ENCODE measurements at places on chromosomes 3 and 15.

DNA sequence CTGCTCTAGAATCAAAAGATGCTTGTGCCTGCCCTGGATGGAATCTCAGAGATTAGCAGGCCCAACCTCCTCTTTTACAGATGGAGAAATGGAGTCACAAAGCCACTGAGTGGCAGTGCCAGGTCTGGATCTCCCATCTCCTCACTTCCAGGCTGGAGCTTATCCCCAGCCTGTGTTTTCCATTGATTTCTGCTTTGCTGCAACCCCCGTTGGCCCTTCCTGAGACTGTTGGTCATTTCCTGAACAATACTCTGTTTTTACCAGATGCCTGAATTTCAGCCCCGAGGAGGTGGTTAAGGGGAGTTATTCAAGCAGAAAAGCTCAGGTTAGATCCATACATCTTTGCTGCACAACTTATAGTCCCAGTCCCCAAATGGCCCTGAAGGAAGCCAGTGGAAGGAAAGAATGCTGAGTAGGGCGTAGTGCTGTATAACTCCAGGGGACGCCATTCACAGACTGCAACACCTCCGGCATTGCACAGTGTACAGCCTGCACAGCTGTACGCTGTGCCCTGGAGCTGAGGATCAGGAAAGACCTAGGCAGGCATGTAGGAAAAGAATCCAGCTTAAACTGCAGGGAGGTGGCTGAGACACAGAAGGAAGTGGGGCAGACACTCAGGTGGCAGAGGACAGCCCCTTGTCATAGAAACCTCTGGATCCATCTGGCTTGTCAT lies 77.5 kb downstream of the RPLP1 start:
- no peak for DNase-seq

DNA sequence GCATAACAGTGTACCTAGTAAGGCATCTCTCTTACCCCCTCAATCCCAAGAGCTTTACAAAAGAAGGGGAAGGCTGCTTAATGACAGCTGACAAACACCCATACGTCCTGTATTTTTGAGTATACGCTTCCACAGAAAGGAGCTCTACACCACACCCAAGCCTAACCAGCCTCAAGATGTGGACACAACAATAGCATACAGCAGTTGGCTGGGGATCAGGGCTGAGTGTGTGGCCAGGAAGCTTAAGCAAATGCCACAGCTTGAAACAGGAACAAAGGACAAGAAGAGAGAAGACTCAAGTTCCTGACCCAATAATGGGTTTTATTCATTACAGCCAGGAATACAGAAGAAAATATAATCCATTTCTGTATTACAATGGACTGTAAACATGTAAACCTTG lies 6.9 kb downstream of the HEXA start:
- no peak for DNase-seq

DNA sequence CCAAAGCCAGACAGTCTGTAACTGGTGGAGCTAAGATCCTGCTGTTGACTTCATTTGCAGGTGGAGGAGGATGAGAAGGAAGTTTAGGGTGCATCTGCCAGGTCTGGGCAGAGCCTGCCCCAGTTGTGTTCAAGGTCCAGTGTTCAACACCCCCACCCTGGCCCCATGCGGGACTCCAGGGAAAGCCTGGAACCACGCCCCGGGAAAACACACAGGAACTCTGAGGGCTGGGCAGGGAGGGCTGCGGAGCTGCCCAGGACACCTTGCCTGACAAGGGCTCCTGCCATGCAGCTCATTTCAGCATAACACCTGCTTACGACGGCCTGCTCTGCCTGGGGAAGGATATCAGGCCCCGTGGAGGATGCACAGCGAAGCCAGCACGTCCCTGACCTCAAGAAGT lies 286.3 kb downstream of the XXYLT1 start:
- no peak for DNase-seq

GRCh38 chr3:109081746-109082510 lies 36.0 kb downstream of the MORC1 start:
- peak; percentile 19 for DNase-seq

DNA sequence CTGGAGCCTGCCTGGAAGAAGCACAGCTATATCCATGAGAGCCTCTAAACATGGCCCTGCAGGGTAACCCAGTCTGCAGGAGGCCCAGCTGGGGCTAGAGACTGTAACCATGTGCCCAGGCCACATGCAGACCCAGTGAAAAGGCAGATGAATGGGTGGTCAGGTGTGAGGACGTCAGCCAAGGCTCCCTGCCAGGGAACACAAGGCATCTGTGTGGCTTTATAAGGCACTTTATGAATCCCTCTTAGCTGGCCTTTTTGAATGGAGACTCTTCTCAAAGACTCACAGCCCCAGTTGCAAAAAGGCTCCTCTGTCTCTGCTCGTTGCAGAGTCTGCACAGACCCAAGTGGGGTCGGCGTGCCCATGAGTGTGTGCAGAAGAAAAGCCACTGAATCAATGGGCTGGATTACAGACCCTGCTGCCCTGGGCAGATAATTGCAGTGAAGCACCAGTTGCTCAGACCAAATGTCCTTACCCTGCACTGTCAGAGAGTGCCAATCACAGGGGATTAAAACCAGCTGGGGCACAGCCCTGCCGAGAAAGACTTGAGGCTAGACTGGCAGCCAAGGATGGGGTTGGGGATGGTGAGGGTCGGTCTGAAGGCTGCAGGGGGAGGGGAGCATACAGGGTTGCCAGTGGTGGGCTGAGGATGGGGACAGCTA lies 154.2 kb downstream of the RAB11A start:
- DNase-seq: no peak

DNA sequence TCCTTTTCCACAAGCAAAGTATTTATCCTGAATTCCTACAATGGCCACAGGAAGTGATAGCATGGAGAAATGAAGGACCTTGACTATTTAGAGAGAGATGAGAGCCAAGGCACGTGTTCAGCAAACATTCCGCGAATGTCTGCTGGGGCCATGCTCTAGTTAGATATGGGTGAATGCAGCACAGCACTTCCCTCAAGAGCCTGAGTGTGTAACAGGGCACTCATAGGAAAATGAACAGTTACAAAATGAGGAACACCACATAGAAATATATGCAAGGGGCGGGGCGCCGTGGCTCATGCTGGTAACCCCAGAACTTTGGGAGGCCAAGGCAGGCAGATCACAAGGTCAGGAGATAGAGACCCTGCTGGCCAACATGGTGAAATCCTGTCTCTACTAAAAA lies 406.9 kb downstream of the NR2F2 start:
- DNase-seq: no peak

DNA sequence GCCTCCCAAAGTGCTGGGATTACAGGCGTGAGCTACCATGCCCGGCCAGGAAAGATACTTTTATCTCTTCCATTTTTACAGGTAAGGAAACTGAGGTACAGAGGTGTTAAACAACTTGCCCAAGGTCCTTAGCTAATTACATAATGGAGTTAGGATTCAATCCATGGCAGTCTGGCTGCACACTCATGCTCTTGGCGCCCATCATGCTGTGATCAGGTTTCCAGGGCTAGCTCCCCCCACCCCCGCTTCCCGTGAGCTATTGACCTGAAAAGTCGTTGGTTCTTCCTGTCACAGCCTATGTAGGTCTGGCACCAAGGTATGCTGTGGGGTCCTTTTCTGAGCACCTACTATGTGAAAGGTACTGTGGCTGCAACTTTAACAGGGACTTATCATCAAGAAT lies 55.9 kb upstream of the LARS2 start:
- DNase-seq: no peak

DNA sequence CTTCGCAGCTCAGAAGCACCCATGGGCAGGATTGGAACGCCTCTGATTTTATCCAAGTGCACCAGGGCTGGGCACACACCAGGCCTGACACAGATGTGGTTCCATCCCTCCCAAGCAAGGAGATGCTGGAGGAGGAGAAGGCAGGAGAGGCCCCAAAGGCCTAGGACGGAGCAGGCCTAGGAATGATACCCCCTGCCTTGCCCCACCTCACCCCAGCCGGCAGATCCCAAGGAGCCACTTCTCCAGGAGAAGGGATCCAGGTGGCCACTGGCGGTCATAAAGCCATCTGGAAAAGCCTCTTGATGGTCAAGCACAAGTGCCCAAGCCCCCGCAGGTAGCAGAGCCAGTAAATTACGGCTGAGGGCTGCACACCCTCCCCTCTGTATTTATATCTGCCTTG lies 211.8 kb downstream of the TBC1D2B start:
- no peak for DNase-seq

DNA sequence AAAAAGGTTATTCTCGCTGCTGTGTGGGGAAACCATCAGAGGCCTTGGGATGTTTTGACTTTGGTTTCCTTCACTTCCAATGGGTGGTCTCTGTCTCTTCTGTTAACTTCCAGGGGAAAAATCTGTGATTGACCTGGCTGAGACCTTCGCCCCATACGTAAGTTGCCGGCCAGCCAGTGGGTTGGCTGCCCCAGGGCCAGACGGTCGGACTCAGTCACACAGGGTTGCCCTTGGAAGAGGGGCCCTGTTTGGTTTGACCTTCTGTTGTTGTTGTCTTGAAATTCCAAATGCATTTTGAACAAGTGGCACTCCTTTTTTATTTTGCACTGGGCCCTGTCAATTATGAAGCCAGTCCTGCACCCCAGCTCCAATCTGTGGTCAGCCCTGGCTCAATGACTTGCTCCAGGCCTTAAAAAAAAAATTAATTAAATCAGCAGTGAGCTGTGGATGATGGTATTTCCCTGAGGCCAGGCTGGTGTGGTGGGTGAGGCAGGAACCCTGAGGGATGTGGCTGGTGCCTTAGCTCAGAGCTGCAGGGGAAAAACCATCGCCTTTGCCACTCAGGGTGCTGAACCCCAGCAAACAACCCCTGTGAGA lies 4.5 kb downstream of the FAM107A start:
- no peak for DNase-seq

GRCh38 chr3:148598619-148599018 lies 99.1 kb upstream of the AGTR1 start:
- no peak for DNase-seq

GRCh38 chr3:97125902-97126499 lies 311.6 kb downstream of the EPHA6 start:
- DNase-seq: no peak

DNA sequence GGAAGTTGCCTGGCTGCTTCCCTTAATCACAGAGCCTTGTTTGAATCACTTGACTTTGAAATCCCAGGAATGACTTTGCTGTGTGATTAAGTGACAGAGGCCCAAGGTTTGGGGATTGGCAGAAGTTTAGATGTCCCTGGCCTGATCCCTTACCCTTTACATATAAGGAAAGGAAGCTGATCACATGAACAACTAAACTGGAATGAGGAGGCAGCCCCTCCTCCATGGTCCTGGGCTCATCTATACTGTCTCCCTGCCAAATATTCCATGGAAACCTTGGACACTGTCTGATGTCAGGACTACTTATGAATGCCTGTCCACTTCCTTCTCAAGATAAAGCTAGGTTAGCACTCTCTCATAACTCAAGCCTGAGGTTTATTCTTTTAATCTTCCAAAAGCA lies 181.3 kb upstream of the CTDSPL start:
- no peak for DNase-seq

DNA sequence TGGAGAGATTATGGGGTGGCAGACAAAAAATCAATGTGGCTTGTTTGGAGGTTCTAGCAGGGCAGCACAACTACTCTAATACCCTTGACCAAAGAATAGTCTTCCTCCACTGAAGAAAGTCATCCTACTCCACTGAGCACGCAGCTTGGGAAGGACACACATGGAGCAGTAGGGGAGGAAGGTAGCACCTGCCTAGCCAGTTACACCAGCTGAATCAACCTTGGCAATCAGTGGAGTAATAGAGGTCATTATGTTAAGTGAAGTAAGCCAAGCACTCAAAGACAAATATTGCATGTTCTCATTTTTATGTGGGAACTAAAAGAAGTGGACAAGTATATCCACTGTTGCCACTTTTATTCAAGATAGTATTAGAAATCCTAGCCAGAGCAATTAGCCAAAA lies 555.8 kb upstream of the ALCAM start:
- no peak for DNase-seq

GRCh38 chr3:31701286-31701685 lies 168.6 kb downstream of the STT3B start:
- no peak for DNase-seq

- DNase-seq: no peak
Observed at GRCh38 chr15:80841541-80841940, 62.4 kb downstream of the CEMIP start.

- DNase-seq: no peak
Observed at GRCh38 chr3:184233127-184233843, 3.9 kb downstream of the VWA5B2 start.

- no peak for DNase-seq
Observed at GRCh38 chr15:33309602-33310276, 1.0 kb upstream of the RYR3 start.

DNA sequence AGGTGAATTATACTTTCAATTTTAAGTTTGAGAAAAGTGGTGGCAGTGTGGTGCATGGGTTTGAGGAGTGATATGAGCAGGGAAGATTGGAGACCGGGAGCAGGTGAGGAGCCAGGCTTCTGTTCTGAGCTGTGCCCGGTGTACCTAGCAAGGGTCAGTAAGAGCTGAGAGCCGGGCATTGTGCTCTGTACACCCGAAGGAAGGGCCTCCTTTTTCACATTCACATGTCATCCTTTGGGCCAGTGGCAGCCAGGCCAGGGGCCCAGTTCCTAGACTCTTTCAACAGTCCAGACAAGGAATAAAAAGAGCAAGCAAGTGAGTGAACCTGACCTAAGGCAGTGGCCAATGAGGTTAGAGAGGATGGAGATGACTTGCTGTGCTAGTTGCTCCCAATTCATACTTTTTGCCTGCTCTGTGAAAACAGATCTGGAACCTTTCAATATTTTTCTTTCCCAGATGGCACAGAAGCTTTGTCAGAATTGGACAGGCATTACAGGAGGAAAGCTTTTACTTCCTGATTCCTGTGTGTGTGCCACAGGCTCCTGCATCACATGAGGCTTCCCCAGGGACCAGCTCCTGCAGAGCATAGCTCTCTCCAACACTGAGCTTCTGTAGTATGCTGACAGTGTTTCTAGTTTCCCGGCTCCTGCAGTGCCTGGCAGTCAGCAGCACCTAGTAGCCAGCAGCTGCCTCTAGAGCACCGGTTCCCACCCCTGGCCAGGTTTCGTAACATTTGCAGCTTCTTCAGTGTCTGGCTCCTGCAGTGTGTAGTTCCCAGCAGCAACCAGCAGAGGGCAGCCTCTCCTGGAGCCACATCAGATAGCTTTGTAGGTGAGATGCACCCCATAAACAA lies 5.3 kb upstream of the TRA2B start:
- peak; percentile 89 for DNase-seq

DNA sequence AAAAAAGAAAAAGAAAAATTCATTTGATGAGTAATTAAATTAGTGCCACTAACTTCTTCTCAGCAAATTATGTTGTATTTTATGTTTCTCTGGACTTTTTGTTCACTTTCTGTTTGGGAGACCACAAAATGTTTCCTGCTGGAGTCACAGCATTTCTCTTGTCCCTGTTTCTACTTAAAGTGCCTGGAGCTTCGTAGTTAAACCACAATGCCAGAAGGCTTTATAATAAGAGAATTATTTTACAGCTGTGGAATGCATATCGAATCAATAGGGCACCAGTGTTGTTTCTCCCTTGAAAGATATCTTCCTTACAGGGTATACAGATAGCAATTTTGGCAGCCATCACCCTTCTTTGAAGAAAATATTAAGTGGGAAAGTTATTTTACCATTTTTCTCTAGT lies 3.2 kb downstream of the DTWD1 start:
- no peak for DNase-seq

GRCh38 chr3:156787926-156788663 lies 38.1 kb upstream of the LEKR1 start:
- DNase-seq: peak; percentile 39

Data from activated CD4-positive, alpha-beta T cell treated with anti-CD3 and anti-CD28 coated beads, Interleukin-2, amount 50 U/mL, for 48 hours (primary cell).